Glomerular endothelial cell (primary cell): ENCODE measurements at places on chromosomes 2 and 18. TPM values are rescaled to one million over a fixed set of nuclear protein-coding genes. Genes with fewer than 3 reads are reported as not detected.

The SIX2 gene
- total RNA-seq: 1.8 and 10.5 TPM in 2 replicates

The IL37 gene
- total RNA-seq: not detected in 2 replicates

The CASP8 gene
- 11.6 and 16.9 TPM in 2 replicates for total RNA-seq

GRCh38 chr18:31429623-31430022 lies 17.9 kb upstream of the DSG3 start:
- DNase-seq: no peak

- DNase-seq: no peak
These were observed 17.0 kb upstream of the CYTIP start for GRCh38 chr2:157460897-157461296.

- DNase-seq: no peak
These were observed 296.9 kb upstream of the RND3 start for GRCh38 chr2:150784389-150784788.

GRCh38 chr2:60746318-60746717 lies 9.8 kb upstream of the PAPOLG start:
- no peak for DNase-seq

DNA sequence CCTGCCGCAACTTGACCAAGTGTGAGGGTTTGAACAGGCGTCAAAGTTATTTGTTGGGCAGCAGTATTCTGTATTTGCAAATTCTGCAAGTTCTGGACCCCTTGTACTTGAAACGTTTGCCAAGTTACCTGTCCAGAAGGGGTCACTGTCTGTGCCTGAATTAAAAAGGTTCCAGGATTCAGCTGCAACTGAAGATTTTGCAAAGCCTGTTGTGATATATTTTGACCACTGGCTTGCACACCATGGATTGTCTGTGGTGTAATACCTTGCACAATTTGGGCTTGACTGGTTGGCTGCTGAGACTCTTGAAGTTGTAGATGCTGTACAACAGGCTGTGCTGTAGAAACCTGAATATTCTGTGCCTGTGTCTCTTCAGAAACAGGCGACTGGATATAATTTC lies 10.2 kb downstream of the SP3 start:
- no peak for DNase-seq

DNA sequence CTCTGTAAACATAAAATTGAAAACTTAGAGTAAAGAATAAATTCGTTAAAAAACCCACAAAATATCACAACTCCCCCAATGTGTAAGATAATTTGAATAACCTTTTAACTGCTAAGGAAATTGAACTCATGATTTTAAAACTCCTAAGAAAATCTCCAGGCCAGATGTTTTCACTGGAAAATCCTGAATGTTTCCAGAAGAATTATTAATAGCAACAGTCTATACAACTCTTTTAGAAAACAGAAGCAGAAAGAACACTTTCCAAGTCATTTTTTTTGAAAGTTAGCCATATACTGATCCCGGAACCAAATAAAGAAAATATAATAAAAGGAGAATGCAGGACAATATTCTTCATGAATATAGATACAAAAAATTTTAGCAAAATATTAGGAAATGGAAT lies 165.6 kb downstream of the ACOXL start:
- DNase-seq: no peak

DNA sequence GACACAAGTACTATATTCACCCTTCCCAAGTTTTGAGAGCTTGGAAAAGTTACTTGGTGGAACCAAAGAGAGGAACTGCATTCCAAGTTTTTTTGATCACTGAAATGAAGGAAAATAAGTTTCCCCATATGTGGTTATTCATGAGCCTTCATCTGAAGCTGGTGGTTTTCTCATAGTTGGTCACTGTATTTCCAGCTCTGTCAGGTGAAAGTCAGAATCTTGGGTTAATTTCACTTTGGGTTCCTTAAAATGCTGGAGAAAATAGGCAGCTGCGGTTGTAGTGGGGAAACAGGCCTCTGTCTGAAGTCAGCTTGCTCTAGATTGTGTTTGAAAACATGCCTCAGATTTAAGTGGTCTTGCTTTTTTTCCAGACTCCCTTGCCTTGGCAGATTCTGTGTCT lies 200.5 kb downstream of the HRH4 start:
- DNase-seq: no peak

- DNase-seq: no peak
These were observed 145.5 kb downstream of the ZNF236 start for GRCh38 chr18:76967721-76968472.

GRCh38 chr2:64330281-64331113 lies 123.5 kb upstream of the LGALSL start:
- DNase-seq: peak; percentile 86

DNA sequence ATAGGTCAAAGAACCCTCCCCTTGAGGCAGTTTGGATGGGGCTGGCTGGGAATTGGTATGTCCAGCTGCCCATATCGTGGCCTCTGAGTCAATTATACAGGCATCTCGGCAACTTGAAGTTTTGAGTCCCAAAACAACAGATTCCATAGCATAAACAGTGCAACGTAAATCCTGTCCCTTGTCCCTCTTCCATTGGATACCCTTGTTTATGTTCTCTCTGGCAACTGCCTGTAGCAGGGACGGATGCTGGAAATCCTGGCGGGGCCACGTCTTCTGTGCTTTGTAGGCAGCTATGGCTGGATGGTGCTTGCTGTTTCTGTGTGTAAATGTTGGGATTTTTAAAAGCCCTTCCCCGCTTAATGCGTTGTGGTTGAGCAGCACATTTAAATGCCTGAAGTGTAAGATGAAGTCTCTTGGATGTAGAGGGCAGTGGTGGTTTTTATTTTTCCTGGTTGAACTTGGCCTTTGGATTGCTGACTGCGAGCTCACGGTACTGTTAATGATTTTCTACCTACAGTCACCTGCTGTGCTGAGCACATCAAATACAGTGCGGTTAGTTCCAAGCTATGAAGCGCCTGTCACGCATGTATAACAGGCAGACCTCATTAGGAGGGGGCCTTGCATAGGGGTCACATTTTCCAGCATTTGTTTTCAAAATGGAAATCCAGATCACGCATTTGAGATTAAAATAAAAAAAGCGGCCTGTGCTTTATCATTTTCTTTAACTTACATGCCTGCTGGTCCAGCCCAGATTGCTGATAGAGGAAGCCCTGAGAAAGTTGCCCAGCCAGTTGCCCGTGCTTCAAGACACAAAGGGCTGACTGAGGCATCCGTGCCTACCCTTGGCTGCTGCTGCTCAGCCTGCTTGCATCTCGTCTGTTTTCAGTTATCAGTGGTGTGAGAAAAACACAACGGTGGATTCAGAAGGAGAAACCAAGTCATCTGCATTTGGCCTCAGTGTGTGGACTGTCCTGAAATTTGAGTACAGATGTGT lies 84.7 kb downstream of the NEDD4L start:
- DNase-seq: no peak

DNA sequence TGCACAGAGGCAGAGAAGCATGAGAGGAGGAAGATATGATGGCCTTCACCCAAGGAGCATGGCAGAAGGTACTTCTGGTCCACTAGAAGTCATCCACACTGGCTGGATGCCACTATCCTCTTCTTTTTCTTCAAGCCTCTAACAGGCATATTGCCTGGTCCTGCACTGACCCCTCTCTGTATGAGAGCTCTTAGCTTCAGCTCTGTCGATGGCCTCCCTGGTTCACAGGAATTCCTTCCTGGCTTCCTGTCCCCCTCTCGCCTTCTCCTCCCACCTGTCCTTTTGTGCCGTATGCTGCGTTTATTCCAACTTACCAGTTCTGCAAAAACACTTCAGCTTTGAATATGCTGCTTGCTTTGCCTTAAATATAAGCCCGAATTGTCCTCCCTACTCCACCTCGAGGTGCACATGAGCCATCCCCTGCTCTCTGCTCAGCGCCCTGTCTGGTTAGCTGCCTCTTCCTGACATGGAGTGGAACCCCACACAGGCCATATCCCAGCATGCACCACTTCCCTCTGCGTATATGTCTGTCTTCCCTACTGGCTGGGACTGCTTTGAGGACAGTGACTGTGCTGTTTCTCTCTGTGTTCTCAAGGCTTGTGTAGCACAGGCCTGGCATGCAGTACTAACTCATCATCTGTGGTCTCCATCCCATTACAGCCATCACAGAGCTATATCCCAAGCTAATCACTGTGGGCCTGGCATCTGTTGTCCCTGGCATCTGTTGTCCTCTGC lies 474.9 kb downstream of the EIPR1 start:
- DNase-seq: no peak

DNA sequence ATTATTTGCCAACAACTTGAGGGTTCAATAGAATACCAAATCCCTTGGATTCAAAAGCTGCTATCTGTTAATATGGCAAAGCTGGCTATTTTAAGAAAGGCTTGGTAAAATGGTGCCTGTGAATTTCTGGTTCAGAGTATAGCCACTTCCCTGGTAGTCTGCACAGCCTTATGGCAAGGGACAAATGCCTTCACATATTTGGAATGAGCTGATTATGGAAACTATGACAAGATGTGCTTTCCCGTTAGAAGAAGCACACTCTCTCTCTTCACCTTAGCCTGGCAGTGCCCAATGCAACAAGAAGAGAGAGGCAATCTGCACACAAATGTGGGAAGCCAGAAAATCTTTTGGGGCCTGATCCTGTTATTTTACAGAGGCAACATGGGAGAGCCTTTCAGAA lies 47.5 kb upstream of the MAP3K20 start:
- no peak for DNase-seq

DNA sequence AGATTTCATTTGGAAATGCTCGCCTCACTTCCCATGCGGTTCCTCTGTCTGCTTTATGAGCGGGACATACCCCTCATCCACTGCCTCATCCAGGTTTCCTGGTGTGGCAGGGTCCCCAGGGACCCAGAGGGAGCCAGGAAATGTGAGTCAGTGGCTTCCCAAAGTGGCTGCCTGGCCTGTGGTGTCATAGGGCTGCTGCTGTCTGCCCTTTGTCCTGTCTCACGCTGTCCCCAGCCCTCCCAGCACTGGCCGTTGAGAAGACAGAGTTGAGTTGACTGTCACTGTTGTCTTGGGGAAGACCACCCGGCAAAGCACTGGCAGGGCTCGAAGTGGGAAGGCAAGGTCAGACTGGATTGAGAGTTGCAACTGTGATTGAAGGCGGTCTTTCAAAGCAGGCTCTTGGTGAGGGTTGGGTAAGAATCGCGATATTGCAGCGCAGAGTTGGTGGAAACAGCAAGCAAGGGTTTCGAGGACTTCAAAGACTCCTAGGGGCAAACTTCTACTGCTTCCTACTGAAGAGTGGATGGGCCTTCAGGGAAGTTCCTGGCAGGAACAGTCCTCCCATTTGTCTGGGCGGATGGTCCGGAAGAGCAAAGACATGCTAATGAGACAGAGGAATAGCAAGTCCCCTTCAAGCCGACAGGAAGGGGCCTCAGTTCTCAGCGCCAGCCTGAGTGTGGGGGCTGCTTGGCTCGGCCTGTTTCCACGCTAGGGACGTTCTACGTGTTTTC lies 33.9 kb downstream of the RAB31 start:
- DNase-seq: no peak

DNA sequence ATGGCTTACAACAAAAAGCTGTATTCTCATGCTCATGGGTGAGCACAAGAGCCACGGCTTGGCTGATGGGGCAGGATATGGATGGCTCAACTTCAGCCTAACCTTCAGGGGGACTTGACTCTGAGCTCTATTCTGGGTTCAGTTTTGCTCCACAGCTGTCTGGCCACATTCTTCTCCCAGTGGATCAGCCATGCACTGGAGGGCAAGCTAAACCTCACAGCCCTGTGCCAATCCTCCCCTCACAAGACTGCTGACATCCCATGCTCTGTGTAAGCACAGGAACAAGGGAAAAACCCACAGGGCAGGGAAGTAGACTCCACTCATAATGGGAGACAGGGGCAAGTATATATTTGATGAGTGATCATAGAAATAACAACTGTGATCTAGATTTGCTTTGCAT lies 35.6 kb downstream of the COPS8 start:
- DNase-seq: no peak

- no peak for DNase-seq
These were observed 162.3 kb downstream of the LAMA3 start for GRCh38 chr18:23851470-23852002.

DNA sequence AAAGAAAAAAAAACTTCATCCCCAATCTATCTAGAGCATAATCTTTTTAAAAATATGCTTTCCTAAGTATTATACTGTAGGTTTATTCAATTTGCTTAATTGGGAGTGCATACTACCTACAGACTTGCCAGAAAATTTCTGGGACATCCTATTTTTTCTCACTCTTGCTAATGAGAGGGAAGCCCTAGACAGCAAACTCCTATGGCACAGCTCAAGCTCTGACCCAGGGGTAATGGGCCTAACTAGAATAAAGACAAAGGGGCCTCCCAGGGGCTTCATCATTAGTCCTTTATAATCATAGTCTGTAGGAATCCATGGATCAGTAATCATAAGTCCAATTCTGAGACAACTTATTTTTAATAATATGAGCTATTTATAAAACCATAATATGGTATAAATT lies 142.6 kb upstream of the ITGA4 start:
- DNase-seq: no peak

DNA sequence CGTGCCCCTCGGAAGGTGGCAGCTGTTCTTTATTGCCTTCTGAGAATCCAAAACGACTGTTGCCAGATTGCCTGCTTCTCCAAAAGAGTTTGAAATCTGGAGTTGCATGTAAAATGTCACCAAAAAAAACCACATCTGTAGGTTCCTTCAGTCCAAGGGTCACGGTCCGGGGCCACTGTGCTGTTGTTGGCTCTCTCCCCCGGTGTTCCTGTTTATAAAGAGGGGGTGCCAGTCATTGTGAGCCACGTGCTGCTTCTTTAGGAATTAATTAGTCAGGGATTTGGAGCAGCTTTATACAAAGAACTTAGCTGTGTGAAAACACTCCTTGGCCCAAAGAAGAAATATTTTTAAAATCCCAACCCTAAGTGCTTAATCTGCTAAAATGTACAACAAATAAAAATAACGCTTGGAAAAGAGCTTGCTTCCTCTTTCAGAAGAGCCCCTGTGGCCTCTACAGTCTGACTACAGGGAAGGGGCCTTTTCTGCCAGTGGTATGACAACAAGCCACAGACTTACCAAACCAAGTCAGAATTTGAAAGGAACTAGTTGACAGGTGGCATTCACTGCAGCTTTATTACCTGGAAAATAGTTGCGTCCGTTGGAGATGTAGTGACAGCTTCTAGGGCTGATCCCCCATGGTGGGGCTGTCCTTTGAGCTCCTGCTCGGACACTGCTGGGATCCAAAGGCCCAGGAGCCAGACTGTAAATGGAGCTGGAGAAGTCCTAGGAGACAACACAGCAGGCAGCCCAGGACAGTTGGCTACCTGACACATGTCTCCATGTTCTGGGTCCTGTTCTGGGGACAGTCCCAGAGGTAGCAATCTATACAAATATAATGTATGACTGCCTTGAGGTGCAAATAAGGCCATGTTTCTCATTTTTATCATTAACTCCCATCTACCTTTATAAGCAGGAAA lies 84.5 kb upstream of the SLC1A4 start:
- no peak for DNase-seq

- no peak for DNase-seq
These were observed 743 bp downstream of the XPO1 start for GRCh38 chr2:61537277-61537949.

- no peak for DNase-seq
These were observed 141.3 kb upstream of the NOSTRIN start for GRCh38 chr2:168660870-168661862.
